ENCODE measurements at places on chromosomes 3 and 15.

- DNase-seq = no peak
Measured at GRCh38 chr3:90041995-90042394, 934.6 kb downstream of the EPHA3 start.

- DNase-seq = no peak
Measured at GRCh38 chr3:359672-360071, 163.1 kb downstream of the CHL1 start.

GRCh38 chr3:13927295-13927694 is 47.4 kb upstream of the WNT7A start:
- no peak for DNase-seq

GRCh38 chr3:178671377-178671776 is 135.1 kb downstream of the KCNMB2 start:
- no peak for DNase-seq

GRCh38 chr15:65412556-65412955 is 10.2 kb downstream of the IGDCC4 start:
- DNase-seq = no peak

GRCh38 chr3:55161231-55161630 is 233.4 kb upstream of the LRTM1 start:
- DNase-seq = no peak

GRCh38 chr15:46879032-46879770 is 838.1 kb upstream of the SEMA6D start:
- no peak for DNase-seq

DNA sequence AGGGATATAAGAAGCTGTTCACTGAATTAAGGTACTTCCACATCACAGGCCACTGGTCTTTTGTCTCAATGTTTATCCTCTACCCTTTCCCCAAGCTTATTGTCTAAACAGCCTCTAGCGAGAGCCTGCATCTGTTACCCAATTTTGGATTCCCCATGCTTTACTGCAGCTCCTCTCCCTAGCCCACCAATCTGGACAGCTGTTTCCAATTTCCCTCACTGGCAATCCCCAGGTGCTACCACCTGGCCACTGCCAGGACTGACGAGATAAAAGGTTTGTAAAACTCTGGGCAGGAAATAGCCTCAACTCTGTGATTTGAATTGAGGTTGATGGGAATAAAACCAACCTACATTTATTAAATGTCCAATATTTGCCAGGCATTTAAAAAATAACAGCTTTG is 58.0 kb upstream of the TEX9 start:
- DNase-seq = no peak

- DNase-seq = no peak
Measured at GRCh38 chr3:32968920-32969389, 17.5 kb downstream of the CCR4 start.

- no peak for DNase-seq
Measured at GRCh38 chr15:56957812-56958406, 39.5 kb downstream of the TCF12 start.

DNA sequence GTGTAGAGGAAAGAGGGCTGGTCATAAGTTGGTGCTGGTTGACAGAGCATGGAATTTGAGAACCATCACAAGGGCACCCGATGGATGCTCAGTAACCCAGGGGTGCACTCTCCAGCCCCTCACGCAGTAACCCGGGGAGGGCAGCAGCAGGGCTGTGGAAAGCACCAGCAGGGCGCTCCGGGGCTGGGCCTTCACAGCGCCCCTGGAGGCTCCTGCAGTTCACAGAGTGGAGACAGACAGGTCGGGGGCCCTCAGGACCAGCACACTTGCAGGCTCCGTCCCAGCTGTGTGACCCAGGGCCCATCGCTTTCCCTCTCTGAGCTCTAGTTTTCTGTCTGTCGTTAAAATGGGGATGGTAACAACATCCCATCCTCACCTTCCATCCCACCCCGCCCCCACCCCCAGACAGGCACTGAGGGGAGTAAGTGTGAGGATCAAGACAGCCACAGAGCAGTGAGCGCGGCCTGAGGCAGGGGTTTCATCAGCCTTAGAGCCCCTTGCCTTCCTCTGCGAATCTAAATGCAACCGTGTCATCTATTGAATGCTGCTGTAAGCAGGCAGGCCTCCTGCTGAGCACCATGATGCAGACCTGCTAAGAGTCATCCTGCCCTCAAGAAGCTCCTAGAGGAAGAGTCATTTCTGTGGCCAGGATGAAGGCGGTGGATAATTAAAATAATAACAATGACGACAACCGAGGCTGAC is 90.2 kb upstream of the LINGO1 start:
- DNase-seq = no peak

DNA sequence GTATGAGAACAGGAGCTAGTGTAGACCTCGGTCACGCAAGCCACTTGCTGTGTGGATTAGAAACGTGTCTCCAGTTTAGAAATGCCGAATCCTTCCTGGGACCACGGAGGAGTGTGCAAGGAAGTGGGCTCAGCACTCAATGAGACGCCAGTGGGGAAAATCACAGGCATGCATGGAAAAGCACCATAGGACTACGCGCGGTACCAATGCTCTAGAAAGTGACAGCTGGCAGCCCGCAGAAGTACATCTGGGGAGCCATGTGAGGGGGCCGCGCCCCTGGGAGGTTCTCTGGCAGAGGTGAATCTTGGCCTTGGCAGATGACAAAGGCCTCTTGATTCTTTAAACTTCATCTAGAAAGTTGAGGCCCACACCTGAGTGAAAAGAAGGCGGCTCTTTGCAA is 99.3 kb downstream of the LRRK1 start:
- DNase-seq = peak; percentile 10

Data from head of caudate nucleus (tissue), 42 donors.